ENCODE measurements at places on chromosomes 6 and 20.

DNA sequence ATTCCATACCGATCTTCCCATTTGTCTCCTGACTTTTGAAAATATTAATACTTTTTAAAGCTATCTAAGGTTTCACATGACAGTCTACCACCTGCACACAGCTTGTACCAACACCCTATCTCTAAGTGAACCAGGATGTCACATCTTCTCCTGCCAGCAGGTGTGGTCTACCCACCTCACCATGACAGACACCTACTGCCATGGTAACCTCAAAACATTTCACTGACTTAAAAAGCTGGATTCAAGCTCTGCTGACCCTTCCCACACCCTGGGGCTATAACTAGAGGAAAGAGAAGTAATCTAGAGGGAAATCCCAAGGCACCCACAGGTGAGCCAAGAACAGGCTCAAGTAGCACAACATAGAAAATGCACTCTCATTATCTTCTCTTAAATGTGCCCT lies 1.2 kb downstream of the SLC17A3 start:
- DNase-seq: no peak

DNA sequence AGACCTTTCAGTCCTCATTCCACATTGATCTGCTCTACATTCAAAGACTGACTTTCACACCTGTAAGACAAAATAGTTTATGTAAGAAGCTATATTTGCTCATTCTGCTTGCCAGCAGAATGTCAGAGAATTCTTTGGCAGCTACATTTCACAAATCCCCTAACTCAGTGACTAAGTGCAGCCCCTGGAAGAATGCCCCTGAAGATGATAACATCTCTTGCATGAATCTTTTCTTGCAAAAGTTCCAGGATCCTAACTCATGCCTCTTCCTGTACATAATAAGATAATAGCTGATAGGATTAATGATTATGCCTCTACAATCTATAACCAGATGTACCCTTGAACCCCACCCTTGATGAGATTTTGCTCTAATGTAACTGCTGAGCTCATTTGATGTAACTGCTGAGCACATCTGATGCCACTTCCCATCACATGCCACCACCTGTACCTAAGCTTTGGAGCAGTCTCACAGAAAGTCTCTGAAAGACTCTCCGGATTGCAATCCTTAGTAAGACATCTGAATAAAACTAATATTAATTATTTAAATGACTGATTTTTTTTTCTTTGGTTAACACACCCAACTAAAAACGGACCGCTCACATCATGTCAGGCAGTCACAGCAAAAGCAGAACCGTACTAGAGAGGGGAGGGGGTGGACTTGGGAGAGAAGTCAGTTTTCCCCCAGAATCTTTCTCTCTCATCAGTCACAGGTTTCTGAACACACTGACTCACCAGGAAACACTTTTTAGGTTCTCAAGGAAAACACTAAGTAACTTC lies 684 bp upstream of the DNAH8 start:
- DNase-seq: no peak

DNA sequence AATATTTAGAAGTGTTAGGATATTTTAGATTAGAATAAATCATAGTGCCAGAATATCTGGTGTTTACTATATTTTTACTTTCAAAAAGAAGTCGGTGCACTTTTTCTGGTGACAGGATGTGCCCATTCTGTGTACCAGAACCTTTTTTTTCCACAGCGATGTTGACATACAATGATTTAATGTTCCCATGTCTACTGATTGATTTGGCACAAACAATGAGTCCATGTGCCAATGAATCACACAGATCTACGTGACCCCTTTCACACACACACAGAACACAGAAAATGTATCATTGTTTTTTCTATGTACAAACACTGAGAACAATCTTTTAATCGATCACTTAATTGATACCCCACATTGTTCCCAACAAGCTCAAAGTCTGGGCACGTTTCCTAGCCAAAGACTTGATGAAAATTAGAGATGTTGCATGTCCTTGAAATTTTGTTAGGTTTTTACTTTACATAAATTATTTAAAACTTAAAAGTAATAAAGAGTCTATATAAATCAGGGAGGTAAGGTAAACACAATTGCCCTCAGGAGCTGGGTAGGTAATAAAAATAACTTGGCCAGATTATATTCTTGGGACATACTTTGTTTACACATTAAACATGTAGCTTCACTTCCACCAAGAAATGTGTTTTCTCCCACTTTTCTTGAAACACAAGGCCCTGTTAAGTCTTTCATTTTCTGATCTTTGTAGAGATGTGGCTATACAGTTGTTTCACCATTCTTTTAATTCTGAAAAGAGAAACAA lies 36.4 kb upstream of the SOX4 start:
- no peak for DNase-seq

DNA sequence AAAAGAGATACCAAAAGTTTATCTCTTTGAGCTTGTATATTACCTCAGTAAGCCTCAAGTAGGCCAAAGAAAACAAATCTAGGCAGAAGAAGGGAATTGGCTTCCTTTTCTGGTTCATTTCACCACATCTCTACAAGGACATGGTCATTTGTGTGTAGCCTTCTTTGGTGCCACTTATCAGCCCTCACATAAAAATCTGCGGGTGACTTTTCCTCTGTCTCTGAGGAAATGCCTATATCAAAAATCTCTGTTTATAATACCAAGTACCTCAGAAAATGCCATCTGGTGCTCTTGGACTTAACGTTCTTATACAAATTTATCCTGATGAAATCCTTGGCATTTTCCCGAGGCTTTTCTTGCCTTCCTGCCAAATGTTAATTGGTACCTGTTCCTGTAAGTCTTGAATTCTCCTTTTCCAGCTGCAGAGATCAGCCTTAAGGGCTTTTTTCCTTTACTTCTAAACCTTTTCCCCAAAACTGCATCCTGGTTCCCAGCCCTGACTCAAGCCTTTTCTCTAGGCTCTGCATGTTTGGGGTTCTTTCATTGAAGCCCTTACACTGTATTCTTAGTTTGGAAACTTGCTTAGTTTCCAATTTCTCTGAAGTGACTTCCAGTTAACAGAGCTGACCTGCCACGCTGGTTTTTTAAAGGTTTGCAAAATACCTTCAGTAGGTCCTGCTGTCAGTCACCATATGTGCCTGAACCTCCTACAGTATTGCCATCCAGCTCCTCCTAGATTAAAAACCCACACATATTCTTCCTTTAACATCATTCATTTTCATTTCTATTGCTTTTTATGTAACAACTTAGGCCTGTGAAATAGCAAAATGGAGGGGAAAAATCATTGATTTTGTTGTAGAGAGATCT lies 191.2 kb upstream of the PREP start:
- DNase-seq: peak; percentile 57

DNA sequence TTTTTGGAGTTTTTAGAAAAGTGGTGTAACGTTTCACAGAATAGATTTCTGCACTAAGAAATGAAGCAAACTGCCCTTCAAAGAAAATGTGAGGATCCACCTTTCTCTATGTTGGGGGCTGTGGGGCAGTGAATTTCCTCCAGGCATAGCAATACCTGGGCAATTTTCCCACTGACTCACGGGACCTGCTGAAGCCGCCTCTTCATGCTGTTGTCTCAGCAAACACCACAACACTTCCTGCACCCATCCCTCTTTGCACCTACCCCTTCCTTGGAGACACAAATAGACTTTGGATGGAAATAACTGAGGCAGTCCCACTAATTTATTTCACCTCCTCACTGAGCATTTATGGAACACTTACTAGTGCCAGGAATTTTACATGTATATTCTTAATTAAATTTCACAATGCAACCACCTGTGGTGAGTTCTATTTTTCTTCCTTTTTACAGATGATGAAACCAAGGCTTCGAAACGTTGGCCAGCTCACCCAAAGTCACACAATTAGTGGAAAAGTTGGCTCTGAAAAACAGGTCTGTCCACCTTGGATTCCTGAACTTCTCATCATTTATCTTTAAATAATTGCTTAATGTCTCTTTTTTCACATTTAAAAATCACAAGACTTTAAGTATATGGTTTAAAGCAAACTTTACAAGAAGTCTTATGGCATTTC lies 17.2 kb upstream of the ADGRF1 start:
- DNase-seq: no peak

GRCh38 chr6:79145301-79145700 lies 67.2 kb upstream of the PHIP start:
- no peak for DNase-seq
